ENCODE measurements at places on chromosomes 3 and 15.

GRCh38 chr15:62250186-62250585, 85.1 kb upstream of the C2CD4B start:
- DNase-seq, result no peak

DNA sequence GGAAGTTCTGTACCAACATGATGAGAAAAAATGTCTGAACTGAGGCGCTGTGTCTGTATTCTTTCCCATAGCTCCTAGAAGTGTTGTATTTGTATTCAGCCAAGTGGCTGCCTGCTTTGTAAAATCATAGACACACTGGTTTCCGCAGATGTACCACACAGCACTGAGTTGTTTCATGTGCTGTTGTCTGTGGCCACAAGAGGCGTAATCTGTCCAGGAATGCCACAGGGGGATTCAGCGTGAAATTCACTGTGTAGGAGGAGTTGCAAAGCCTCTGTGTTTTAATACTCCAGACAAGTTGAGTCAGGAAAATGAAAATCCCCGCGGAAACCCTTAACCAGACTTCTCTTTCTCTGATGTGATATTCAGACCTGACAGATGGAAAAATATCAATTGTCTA, 462.2 kb downstream of the NSUN3 start:
- no peak for DNase-seq

DNA sequence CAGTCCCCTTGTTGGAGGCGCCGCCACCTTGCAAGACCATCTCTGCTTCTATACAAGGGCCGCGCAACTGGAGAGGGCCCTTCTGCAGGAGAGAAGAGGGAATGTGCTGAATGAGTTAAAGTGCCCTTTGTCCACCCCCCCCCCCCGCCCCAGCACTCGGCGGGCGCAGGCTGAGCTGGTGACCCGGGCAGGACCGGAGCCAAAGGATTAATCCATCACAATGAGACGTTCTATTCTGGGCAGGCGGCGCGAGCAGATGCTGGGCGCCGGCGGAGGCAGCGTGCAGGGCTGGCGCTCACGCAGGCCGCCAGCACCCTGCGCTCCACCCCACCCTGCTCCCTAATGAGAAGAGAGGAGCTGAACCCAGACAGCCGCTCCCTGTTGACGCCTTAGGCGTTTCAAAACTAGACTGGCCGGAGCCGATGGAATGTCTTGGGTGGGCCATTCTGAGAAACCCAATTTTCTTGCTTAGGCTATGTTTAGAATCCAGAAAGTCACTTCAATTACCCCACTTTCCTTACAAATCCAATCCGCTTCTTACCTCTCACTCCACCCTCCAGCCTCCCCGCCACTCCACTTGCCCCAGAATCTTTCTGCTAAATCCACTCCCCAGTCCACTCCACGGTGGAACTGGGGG, 32.9 kb downstream of the GJD2 start:
- no peak for DNase-seq

DNA sequence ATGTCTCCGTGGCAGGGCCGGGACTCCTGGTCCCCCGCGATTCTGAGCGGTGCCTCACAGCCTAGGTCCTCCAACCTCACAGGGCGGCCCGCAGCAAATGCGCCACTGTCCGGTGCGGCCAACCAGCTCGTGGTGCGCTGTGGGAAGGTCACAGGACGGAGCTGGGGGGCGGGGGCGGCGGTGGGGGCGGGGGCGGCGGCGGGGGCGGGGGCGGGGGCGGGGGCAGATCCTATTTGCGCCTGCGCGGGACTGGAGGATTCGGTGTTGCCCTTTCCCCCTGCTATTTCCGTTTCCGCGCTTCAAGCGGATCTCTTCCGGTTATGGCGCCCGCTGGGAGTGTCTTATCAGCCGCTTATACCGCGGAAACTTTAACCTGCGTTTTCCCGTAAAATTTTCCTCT, 106.7 kb upstream of the SNRPN start:
- DNase-seq, result no peak

GRCh38 chr15:89494941-89495637, 1.3 kb downstream of the RHCG start:
- DNase-seq, result no peak

- DNase-seq, result no peak
Measured at GRCh38 chr3:124248471-124249028, 256.6 kb upstream of the ROPN1 start.

DNA sequence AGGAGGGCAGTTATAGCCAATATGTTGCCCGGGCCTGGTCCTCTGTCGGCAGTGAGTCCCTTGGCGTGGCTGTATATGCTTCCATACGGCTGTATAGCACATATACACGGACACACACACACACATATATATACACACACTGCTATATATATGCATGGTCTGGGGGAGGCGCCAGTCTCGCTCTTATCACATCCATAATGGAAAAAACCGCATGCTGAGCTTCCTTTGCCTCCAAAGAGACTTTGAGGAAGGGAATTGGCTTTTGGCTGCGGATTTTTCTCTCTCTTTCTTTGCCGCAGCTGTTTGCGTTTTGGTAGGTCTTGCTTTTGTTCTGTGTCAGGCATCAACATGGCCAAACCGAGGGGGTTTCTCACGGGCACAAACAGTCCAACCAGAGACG, 11.3 kb upstream of the TMEM115 start:
- DNase-seq, result no peak

GRCh38 chr3:58999134-58999773, 50.6 kb downstream of the CFAP20DC start:
- no peak for DNase-seq

GRCh38 chr3:30893678-30894325, 659 bp downstream of the GADL1 start:
- no peak for DNase-seq

DNA sequence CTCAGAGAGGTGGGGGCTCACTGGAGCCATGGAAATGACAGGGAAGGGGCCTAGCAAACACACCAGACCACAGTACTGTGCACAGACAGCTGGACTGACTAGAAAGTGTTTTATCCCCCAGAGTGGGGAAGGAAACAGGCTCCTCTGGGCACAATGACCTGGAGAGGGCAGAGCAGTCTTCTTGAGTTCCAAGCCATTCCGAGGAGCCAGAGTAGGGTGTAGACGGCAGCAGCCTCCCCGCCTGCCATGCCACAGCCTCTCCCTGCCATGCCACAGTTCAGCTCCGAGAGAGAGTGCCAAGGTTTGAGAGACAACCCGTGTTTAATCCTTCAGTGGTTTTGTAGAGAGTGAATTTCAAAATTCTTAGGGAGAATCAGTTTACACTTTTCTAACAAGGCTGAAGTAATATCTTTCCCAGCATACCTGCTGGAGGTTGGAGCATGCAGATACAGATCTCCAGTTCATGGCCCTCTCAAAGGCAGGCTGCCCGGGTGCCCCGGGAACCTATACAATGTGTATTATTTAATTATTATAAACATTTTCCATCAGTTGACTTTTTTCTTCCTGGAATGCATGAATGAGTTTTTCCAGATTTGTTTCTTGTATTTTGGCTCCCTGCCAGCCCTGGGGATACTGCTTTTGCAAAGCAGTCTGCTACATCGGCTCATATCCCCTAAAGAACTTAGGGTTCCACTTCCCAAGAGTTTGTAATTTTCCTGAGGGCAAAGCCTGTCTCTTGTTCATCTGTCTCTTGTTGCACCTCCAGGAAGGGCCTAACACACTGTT, 3.2 kb downstream of the PODXL2 start:
- DNase-seq, result no peak

- no peak for DNase-seq
Measured at GRCh38 chr3:98843266-98843959, 58.1 kb downstream of the DCBLD2 start.

DNA sequence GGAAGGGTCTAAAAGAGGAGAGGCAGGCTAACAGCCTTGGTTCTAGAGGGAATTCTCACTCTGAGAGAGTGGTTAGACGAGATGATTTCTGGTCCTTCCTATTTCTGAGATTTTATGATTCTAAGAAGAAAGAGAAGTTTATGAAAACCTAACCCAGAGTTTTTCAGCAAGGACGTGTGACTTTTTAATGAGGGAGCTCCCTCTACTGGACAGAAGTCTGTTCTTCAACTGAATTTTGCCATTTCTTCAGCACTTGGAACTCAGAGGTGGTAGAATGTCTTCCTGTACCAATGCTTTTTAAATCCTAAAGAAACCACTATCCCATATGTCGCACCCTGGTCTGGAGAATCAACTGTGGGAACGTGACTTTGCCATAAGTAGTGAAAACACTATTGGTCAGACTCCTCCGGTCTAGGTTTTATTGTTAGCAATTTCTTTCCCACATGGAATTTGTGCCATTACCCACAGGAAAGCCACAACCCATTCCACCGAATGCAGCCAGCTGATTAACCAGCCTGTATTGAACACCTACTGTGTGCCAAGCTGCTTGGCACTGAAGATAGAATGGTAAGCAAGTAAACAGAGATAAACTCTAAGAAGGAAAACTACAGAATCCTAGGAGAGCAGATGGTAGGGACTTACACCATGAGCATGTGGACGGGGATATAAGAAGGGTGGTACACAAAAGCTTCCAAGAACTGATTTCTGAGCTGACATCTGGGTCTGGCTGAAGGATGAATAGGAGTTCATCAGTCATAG, 199.5 kb upstream of the LMCD1 start:
- no peak for DNase-seq

DNA sequence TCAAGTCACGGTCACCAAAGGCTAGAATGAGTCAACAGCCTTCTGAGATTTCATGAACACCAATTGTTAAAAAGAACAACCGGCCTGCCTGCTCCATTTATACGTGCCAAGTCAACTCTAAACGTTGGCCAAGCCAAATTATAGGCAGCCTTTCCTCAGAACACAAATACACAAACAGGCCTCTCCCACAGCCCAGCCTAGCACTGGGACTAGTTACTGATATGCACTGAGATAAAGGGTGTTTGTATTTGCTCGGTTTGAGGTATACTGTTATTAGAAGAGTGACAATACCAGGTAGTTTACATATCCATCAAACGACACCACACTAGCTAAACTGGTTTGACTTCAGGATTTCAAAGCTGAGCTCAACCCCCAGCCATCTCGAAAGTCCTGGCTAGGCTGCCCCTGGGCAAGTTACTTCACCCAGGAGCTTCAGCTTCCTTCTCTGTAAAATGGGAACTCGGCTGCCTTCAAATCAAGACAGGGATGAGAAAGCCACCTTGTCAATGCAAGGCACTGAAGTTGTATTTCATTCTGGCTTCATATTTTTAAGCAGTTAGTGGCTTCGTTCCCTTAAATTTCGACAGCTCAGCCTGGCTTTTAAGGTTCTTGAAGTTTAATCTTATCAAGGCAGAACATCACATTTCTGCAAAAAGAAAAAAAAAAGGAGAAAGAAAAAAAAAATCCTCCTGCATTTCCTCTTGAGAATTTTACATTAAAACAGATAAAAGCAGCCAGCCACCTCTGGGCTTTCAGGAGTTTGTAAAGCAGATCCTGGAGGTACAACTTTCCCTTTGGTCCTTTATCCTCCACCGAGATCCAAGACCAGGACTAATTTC, 4.0 kb downstream of the TLE3 start:
- DNase-seq, result no peak

GRCh38 chr3:30604093-30604492, 2.3 kb upstream of the TGFBR2 start:
- DNase-seq, result no peak

DNA sequence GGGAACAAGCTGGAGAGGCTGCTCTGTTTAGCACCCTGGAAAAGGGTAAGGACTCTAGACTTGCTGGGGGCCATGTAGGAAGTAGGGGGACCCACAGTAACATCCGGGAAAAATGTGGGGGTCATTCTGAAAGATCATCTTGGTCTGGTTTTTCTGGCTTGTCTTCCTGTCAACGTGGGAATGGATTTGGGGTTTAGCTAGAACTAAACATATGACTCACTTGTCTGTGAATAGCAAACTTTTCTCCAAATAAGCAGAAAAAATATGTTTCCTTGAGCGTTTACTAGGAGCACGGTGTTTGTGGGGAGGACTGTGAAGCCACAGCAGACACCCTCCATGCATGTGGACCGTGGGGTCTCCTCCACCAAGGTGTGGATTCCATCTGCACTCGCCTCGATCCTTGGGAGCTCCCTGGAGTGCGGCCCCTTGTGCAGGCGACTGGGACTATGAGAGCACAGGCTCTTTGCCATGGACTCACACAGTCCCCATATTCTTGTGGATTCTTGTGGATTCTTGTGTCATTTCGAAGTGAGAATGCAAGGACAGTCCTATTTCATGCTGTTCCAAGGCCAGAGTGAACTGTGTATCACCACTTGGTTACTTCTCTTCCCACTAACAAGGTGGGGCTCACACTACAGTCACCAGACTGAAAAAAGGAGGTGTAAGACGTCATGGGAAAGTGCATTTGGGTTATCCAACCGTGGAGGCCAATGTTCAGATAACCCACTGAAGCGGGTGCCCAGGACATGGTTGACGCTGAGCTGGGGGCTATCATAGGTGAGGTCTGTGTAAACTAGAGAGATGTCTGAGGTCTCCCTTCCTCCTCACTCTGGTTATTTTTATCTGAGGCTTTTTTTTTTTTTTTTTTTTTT, 25.5 kb downstream of the PGPEP1L start:
- no peak for DNase-seq

DNA sequence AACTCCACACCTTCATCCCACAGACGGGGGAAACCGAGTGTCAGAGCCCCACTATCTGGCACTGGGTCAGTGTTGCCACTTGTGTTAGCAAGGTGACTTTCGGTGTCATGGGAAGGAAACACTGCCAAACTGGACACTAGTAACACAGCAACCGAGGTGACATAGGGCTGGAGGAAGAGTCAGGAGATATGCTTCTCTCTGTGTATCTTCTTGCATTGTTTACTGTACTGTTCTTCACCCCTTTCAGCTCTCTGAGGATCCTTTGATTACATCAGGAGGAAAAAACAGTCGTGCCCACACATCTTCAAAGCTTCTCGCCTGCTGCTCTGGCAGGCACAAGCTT, 109.4 kb upstream of the RAD18 start:
- DNase-seq, result no peak

- DNase-seq, result no peak
Measured at GRCh38 chr3:149493315-149494021, 19.0 kb downstream of the TM4SF4 start.

- DNase-seq, result no peak
Measured at GRCh38 chr3:194957743-194958240, 272.1 kb downstream of the FAM43A start.

DNA sequence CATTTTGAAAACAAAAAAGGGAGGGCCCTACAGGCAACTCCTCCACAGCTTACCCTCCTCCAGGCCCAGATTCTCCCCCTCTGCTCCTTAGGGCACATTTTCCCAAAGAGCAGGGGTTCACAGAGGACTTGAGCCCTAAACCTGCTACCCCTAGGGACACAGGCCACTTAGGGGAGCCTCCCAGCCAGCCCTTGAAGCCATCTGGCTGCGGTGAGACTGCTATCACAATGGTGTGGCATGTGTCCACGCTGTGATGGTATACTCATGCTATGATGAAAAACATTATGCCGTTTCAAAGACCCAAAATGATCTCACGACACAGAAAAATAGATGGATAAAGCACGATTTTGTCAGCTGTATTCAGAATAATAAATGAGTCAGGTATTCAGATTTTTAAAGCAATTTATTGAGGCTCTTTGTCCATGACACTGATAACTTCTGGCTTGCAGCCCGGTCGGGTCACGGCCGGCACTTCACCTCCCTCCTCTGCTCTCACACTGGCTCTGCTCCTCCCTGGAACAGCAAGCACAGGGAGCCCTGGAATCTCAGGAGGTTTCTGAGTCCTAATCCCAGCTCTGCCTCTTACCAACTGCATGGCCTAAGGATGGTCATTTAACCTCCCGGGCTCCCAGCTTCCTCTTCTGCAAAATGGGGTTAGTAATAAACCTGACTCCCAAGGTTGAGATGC, 115.3 kb downstream of the MEGF11 start:
- DNase-seq, result no peak
